ENCODE measurements at places on chromosomes 5 and 9.

DNA sequence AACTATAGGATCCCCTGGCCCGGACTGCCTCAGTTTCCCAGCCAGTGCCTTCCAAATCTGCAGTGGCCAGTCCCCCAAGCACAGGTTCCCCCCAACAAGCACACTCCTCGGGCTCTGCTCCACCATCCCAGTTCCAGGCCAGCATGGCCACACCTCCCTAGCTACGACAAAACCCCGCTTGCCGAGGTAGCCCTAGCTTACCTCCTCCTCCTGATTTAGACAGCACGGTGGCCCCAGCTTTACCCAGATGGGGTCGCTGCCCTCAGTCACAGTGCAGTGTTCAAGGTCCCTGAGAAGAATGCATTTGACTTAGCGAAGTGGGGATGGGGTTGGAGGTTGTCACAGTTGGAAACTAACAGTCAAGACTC is 40.8 kb upstream of the GARNL3 start:
- DNase-seq, result peak; percentile 32

DNA sequence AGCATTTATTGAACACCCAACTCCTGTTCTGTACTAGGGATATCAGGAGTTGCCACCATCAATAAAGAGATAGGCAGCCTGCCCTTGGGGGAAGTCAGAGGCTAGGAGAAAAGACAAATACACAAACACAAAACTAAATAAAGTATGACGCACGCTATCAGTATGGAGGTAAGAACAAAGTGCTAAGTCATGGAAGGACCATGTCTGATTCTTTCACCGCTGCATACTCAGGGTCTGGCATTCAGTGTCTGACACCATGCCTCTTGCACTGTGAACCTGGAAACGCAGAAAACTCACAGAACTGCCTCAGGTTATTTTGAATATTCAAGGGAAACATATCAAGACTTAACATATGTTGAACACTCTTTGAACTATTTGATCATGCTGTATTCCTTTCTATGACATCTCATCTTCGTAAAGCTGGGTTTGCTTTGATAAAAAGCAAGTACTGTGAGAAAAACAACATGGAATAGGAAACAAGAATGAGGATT is 65.3 kb downstream of the ADAMTSL1 start:
- DNase-seq, result no peak

GRCh38 chr9:34010979-34011378 is 37.7 kb downstream of the UBAP2 start:
- no peak for DNase-seq

DNA sequence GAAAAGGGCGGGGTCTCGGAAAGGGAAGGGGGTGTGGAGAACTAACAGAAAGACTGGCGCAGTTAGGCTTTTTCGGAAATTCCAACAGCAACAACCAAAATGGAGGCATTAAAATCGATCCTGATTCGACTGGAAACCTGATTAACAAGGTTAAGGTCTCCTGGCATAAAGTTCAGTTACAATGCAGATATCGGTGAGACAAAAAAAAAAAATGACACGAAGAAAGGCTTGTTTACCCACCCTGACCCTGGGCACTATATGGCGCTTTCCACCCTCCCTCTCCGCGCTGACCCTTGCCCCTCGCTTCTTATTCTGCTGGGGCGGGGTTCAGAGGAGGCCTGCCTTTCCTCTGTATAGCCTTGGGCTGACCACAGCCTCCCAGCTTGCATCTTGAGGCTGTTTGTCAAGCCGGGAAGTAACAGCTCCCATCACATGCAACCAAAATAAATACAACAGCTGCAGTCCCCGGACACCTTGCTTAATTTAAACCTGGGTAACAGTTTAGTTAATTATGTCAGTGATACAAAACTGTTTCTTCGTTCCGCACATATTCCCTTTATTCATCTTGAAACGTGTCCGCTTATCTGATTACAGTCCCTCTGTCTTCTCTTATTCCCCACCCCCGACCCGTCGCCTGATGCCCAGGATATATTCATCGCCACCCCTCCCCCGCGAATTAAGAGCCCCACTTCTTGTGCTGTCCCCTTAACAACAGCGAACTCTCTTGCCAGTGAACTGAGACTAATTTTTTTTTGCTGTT is 795 bp upstream of the PJA2 start:
- peak; percentile 60 for DNase-seq

DNA sequence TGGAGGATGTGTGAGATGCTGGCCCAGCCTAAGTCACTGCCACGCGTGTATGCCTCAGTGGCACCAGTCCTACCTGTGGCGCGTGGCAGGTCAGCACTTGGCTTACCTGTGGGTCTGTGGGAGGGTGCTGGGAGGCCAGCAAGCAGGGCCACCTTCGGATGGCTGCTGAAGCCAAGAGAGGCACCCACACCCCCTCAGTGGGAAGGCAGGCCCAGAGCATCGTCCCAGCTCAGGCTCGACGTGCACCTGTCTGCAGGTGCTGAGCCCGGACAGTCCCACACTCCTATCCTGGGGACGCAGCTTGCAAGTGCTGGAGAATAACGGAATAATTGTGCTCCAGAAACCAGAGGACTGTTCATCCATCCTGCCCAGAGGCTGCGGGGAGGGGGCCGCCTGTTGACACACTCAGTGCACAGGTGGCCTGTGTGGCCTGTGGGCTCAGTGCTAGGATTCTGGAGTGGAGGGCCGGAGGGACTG is 24.0 kb downstream of the NKD2 start:
- no peak for DNase-seq

- DNase-seq, result no peak
Observed at GRCh38 chr9:78050421-78050820, 18.8 kb upstream of the GNAQ start.

GRCh38 chr9:135887585-135888050 is 19.7 kb downstream of the CAMSAP1 start:
- DNase-seq, result peak; percentile 72

- no peak for DNase-seq
Observed at GRCh38 chr9:122145592-122145863, 14.1 kb downstream of the NDUFA8 start.

GRCh38 chr5:149420545-149421371 is 41.7 kb upstream of the IL17B start:
- no peak for DNase-seq

DNA sequence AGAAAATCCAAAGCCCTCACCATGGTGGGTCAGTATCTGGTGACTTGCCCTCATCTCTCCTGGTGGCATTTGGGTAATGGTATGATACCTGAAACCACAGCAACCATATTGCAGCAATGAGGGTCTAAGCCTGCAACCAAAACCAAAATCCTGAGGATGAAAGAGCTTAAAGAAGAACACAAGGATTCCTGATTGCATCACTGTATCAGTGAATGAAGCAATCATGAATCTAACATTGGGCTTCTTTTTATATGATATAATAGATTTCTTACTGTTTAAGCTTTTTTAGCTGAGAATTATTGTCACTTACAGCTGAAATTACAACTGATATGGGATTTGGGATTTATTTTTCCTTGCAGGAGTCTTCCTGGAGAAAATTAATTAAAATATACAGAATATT is 269.9 kb downstream of the MEF2C start:
- no peak for DNase-seq

GRCh38 chr9:137487454-137488326 is 28.6 kb upstream of the NSMF start:
- DNase-seq, result no peak

DNA sequence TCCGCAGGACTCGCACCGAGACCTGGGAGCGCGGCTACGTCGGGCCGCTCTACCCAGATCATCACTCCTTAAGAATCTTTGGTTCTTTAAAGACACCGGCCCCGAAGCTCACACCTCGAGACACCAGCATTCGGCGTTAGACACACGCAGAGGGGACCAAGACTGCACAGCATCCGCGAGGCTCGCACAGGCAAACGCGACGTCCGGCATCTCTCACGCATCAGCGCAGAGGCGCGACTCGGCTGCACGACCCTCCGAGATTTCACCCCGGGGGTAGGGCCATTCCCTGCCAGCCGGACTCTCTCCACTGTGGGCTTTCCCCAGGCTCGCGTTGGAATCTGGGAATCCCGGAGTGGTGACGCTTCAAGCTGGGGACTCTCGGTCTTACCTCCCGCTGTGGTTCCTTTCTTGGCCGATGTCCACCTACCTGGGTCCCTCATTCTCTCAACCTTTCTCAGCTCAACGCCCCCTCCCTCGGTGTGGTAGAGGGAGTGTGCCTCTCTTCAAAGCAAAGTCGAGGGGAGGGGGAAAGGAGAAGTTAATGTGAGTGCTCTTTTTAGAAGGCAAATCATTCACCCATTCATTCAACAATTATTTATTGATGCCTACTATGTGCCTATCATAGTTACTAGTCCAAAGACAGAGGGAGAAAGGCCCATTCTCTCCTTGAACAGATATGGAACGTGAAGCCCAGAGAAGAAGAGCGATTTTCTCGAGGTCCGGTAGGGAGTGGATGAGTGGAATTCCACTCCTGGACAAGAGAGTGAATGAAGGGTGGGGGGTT is 1.3 kb upstream of the HAND1 start:
- DNase-seq, result no peak

- DNase-seq, result no peak
Observed at GRCh38 chr5:177607115-177607451, 7.2 kb downstream of the B4GALT7 start.

DNA sequence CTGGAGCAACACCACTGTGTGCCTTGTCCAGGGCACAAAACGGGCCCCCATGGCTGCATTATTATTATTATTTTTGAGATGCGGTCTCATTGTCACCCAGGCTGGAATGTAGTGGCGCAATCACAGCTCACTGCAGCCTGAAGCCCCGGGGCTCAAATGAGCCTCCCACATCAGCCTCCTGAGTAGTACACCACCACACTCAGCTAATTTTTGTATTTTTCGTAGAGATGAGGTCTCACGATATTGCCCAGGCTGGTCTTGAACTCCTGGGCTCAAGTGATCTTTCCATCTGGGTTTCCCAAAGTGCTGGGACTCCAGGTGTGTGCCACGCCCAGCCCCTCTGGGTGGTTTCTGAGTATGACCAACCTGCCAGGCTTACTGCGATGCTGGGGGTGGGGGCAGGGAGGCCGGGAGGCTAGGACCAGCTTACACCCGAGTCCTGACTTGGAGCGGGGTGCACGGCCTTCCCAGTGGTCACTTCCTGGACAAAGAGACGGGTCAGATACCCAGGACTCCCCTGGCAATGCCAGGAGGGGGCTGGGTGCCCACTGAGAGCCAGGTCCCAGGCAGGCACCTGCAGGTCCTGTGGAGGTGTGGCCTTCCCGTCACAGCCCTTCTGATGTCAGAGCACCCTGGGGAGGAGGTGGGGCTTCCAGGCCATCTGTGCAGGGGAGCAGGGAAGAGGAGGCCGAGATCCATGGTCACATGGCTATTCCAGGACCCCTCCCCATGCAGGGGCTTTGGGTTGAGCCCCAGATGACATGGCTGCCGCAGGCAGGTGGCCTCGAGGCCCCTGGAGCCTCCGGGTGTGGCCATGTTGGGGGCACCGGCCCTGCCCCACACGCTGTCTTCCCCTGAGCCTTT is 8.3 kb upstream of the NRARP start:
- DNase-seq, result peak; percentile 58

DNA sequence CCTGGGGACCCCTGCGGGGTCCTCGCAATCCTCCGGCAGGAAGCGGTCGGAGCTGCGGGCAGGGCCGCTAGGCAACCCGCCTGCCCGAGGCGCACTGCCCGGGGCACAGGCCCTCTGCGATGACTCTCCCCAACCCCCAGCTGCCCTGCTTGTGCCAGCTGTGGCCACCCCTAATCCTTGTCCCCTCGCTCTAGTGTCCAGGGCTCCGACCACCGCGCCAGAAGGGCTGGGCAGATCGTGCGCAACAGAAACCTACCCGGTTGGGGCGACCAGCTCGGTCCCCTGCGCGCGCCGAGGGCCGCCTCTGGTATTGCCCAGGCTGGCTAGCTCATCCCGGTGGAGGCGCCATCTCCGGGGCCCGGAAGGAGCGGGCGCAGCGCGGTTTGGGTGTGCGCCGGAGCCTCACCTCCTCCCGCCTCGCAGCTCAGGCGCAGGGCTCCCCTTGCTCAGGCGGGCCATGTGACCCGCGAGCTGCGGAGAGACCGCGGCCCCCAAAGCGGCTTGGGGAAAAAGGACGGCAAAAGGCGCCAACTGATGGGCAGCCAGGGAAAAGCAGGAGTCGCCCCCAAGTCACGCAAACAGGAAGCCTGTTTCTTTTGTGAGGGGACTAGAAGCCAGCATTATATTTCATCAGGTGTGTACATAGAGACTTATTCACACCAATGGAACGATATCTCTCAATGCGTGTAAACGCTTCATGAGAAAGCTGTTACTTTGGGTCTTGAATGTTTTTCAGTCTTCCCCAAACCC is 46.8 kb upstream of the RNF20 start:
- peak; percentile 83 for DNase-seq

DNA sequence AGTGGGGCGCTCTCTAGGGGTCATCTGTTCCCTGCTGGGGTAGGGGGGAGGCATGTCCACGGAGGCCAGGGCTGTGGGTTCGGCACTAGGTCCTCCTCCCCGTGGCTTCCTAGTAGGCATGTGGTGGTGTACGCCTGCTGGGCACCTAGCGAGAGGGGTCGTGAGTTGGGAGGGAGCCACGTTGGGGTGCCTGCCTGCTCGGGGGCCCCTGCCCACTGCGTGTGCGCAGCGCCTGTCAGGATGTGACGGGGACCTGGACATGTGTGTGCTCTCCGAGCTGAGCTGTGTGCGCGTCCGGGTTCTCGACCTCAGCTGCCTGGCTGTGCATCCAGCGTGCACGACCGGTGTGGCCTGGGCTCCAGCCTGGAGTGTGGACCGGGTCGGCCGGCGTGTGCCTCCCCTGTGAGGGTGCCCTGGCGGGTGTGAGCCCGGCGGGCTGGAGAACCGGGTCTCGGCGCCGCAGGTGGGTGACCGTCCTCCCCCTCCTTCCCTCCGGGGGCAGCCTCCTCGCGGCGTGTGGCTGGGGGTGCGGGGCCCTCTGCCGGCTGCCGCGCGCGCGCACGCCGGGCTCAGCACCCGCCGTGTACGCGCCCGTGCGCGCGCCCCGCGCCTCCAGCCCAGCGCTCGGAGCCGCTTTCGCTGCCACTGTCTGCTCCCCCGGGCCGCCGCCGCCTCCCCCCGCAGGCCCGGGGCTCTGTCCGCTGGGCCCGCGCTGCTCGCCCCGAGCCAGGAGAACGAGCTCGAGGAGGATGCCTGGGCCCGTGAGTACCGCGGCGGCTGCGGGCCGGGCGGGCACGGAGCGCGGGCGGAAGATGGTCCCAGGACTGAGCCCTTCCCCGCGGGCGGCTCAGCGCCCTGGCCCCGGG is at the start of gene PRR7:
PRR7 (plus strand) TSS at position 615 of the 866 bp plus-strand sequence. CDS start 8,254 bp downstream, outside the sequence.
- peak; percentile 91 for DNase-seq

DNA sequence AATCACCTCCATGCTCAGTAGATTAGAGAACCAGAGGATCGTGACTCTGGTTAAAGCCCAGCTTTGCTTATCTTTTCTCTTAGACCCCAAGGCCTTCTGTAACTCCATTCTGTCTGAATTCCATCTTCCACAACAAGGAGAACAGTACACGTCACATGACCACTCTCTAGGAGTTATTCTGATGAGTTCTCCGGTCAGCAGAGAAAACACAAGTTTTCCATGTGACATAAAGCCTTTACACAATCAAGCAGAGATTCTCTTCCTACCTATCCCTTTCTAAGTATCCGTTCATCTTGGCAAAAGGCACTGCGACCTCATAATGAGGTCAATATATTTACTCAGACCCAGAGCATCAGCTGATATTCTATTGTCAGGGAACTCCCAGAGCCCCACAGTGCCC is 112.3 kb downstream of the TRPM6 start:
- no peak for DNase-seq

DNA sequence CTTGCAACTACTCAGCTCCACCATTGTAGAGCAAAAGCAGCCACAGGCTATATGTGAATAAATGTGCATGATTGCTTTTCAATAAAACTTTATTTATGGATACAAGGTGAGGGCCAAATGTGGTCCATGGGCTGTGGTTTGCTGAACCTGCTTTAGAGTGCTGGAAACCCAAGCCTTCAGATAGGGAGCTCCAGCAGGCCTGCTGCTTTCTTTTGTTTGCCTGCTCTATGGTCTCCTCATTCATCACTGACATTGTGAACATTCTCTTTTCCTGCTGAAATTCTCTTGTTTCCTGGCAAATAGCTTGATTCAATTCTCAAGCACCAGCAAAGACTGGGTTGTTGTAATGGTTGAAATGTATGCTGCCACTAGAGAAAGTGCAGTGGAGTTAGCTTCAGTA is 26.0 kb downstream of the EGFLAM start:
- DNase-seq, result no peak
